ENCODE measurements at places on chromosomes 2 and 18. TPM values are rescaled to one million over a fixed set of nuclear protein-coding genes. Genes with fewer than 3 reads are reported as not detected.

The SLC39A6 gene
- 33.0 TPM for polyA plus RNA-seq

The ZNF892 gene
- polyA plus RNA-seq = 0.44 TPM

The ZBTB7C gene
- polyA plus RNA-seq = not detected

The DNER gene
- not detected for polyA plus RNA-seq

The MSH6 gene
- 14.4 TPM for polyA plus RNA-seq

The HOXD12 gene
- not detected for polyA plus RNA-seq

The ZNF396 gene
- polyA plus RNA-seq = 0.21 TPM

The RPRM gene
- not detected for polyA plus RNA-seq

The VWC2L gene
- polyA plus RNA-seq = not detected

The GRHL1 gene
- polyA plus RNA-seq = not detected

The LIMS3 gene
- polyA plus RNA-seq = not detected

The RAB12 gene
- polyA plus RNA-seq = 0.25 TPM

The TMEM37 gene
- polyA plus RNA-seq = not detected

The EVX2 gene
- polyA plus RNA-seq = not detected

The CTAGE1 gene
- not detected for polyA plus RNA-seq

The NEU2 gene
- polyA plus RNA-seq = not detected

The RBM45 gene
- polyA plus RNA-seq = 7.3 TPM

The SEPTIN10 gene
- 0.69 TPM for polyA plus RNA-seq

The UBR3 gene
- polyA plus RNA-seq = 7.3 TPM

The ARHGAP25 gene
- polyA plus RNA-seq = 111 TPM

The OR6B2 gene
- polyA plus RNA-seq = not detected
